ENCODE measurements at places on chromosomes 5 and 9. TPM values are rescaled to one million over a fixed set of nuclear protein-coding genes. Genes with fewer than 3 reads are reported as not detected.

CNTFR gene
- total RNA-seq = 13.0 TPM

GRCh38 chr9:111900151-111900857, 3.7 kb downstream of the UGCG start:
- DNase-seq = no peak

GRCh38 chr5:5799826-5800225, 377.3 kb downstream of the ICE1 start:
- no peak for DNase-seq

GRCh38 chr5:130912088-130912487, 253.0 kb downstream of the HINT1 start:
- DNase-seq = no peak

DNA sequence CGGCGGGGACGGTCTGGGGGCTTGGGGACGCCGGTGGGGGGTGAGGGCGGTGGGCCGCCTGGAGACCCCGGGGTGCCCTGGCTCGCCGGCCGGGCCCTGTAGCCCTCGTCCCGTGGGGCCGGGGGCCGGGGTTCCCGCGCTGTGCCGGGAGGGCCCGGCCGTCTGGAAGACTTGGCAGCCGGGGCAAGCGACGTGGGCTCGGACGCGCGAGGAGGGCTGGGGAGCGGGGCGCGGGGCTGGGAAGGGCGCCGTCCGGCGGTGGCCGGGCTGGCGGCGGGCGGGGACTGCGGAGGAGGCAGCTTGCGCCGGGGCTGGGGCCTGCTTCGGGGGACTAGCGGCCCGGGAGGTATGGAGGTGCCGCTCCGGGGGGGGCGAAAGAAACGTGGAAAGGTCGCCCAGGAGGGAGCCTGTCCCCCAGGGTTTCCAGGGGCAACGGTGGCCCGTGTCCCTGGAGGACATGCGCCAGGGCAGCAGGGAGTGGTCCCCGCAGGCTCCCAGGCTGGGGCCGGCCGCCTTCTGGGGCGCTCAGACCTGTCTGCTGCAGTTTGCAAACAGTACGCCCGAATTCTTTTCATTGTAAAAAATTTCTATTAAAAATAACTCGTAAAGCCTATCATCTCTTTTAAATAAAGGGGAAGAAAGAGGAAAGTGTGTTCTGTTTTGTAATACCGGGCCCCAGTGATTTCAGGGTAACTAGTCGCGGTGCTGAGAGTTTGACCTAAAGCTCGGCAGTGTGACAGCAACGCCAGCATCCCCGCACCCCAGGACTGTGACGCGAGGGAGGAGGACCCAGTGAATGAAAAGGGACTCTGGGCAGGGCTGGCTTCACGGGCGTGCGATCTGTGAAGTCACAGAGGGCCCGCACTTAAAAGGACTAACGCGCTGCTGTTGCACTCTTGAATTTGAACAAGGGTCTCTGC, 752 bp upstream of the ANKH start:
- peak; percentile 79 for DNase-seq

GRCh38 chr9:30913331-30913730, 1471.1 kb upstream of the ACO1 start:
- DNase-seq = no peak

DNA sequence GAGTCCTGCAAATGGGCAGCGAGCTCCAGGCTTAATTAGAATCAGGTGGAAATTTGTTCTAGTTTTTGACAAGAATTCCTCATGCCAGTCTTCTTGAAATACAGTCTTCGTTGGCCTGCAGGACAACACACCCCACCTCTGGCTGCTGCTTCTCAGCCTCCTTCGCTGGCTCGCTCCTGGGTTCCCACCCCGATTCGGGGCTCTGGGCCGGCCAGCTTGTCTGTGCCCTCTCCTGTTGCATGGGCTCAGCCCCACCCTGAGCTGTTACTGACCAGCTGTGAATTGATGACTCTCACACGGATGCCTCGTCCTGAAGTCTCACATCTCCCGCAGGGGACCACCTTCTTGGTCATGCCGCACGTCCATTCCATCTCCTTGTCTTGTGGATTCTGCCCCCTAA, 21.0 kb downstream of the PSD2 start:
- no peak for DNase-seq

LCN9 gene
- not detected for total RNA-seq

DNA sequence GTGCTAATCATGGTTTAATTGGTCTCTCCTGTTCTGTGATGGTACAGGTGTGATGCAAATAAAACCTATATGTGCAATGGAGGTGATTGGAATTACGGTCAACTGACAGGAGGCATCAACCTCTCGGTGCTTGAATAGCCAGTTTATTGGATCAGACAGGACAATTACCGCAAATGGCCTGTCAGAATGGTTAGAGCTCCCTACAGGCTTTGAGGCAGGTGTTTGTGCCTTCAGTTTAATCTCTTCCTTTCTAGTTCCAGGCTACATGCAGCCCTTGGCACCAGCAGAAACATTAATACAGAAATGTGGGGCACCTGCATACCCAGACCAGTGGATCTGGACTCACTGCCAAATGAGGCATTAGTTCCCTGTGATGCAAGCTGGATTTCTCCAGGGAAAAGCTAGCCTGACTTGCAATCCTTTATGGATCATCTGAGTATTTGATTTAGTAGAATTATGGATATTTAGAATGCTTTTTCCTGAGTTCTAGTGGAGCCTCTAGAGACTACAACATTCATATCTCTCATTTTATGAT, 128.6 kb downstream of the MAT2B start:
- DNase-seq = no peak

EXD3 gene
- 19.3 TPM for total RNA-seq

ACOT12 gene
- 51.6 TPM for total RNA-seq

GRCh38 chr5:84618262-84618661, 233.6 kb upstream of the EDIL3 start:
- no peak for DNase-seq

DNA sequence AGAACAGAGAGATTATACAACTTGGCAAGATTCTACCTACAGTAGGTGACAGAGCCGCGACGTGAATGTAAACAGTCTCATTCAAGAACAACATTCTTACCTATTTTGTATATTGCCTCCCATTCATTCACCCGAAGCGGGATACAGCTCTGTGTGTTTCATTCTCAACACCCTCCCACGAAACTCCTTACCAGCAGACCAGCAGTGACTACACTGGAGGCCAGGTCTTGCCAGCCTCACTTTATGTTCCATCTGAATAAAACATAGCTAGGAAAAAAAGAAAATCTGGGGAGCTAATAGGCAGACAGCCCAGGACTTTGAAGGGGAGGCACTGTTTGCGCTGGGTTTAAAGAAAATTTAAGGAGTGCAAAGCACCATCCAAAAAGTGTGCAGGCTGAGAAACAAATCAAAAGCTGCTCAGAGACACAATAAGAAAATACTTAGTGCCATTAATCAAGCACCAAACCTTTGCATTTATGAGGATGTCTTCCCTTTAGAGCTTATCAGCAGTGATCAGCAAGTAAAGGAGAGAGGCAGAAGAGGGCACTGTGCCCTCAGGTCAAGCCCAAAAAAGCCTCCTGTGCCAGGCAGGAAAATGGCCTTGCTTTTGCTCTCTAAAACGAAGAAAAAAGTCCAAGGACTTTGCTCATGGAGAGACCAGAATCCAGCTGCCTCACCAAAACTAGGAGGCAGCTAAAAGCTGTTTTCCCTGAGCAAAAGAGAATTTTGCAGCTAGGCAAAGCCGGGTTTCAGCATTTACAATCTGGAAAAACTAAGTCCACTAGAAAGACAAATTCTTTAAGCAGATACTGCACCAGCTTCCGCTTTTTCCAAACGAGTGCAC, 295.1 kb downstream of the BNC2 start:
- DNase-seq = no peak

DNA sequence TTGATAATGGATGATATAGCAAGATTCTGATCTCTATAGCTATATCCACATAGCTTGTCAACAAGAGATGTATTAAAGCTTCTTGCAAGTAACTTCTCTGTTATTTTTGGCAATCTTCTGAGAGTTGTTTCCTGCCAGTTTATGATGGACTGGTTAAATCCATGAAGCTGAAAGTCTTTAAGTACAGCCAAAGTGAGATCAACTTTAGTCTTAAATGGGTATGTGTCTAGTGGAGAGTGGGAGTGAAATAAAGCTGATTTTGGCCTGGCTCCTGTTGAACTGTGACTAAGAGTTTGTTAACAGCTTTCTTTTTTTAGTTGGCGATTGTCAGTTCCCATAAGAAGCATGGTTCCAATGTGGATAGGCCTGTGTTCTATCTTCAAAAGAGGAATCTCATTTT, 350.9 kb upstream of the PCSK5 start:
- no peak for DNase-seq

DNA sequence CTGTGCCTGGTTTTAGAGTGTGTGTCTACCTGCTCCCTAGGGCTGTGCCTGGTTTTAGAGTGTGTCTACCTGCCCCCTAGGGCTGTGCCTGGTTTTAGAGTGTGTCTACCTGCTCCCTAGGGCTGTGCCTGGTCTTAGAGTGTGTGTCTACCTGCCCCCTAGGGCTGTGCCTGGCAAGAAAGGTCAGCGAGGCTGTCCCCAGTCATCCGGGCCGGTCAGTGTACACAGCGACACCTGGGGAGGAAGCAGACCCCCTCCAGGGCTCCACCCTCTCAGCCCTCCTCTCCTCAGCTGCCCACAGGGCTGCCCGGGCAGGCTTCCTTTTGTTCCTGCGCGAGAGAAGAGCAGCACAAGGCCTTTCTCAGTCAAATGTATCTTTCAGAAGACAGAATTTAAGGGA, 4.1 kb downstream of the NRARP start:
- no peak for DNase-seq

LCN1 gene
- not detected for total RNA-seq

GRCh38 chr9:132826621-132827365, 51.3 kb downstream of the AK8 start:
- DNase-seq = no peak

DNA sequence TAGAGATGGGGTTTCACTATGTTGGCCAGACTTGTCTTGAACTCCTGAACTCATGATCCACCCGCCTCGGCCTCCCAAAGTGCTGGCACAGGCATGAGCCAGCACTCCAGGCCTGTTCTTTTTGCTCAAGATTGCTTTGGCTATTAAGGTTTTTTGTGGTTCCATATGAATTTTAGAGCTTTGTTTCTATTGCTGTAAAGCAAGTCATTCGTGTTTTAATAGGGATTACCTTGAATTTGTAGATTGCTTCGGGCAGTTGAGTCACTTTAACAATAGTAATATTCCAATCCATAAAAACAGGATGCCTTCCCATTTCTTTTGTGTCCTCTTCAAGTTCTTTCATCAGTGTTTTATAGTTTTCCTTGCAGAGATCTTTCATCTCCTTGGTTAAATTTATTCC, 22.1 kb downstream of the C6 start:
- no peak for DNase-seq

TMEM250 gene
- total RNA-seq = 18.2 TPM

All from left lobe of liver (tissue), 2 donors.